ENCODE measurements at places on chromosomes 3 and 15.

DNA sequence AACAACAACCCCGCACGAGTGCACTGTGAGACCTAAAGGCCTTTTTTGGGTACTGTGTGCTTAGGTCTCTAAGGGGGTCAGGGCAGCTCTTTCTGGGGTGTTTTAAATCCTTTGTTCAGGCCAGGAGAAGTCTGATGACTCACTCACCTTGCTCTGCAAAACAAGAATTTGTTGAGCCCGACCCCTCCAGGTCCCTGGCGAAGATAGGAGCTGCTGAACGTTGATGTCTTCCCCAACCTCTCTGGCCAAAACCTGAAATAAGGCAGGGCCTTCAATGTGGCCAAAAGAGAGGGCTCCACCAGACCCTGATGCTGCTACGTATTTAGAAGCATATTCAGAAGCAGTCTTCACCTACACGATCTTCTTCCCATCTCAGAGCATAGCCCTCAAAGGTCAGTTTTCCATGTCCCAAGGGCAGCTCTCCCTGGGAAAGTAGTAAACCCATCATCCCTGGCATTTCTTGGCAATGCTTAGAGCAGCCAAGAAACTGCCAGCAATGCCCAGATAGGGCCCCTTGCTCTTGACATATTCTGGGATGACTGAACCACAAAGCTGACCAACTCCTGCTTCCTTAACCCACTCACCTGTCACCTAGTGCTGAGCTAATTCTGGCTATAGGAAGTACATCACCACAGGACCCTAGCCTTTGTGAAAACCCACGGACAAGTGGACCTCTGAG is 27.1 kb downstream of the CCDC13 start:
- no peak for DNase-seq

- no peak for DNase-seq
Observed at GRCh38 chr3:20320489-20320888, 134.5 kb upstream of the SGO1 start.

GRCh38 chr15:89958107-89958805 is 42.9 kb upstream of the ZNF710 start:
- no peak for DNase-seq

GRCh38 chr15:34682674-34683073 is 72.1 kb downstream of the GJD2 start:
- no peak for DNase-seq

DNA sequence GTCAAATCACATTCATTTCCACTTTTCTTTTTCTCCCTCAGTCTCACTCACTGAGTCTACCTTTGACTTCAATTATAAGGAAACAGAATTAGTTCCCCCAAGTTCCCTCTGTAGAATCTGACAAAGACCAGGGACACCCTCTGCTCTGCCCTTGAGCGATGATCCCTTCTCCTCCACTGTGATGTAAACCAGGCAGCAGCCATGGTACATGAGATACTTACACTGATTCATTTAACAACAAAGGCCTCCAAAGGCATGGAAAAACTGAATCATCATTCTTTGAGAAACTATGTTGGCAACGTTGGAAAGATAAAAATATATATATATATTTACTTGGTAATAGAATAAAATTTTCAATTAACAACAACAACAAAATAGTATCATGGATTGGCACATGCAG is 84.1 kb downstream of the P3H2 start:
- no peak for DNase-seq

- DNase-seq = no peak
Observed at GRCh38 chr3:39186692-39187151, 5.7 kb downstream of the XIRP1 start.

GRCh38 chr3:167978486-167978885 is 117.2 kb downstream of the GOLIM4 start:
- DNase-seq = no peak

DNA sequence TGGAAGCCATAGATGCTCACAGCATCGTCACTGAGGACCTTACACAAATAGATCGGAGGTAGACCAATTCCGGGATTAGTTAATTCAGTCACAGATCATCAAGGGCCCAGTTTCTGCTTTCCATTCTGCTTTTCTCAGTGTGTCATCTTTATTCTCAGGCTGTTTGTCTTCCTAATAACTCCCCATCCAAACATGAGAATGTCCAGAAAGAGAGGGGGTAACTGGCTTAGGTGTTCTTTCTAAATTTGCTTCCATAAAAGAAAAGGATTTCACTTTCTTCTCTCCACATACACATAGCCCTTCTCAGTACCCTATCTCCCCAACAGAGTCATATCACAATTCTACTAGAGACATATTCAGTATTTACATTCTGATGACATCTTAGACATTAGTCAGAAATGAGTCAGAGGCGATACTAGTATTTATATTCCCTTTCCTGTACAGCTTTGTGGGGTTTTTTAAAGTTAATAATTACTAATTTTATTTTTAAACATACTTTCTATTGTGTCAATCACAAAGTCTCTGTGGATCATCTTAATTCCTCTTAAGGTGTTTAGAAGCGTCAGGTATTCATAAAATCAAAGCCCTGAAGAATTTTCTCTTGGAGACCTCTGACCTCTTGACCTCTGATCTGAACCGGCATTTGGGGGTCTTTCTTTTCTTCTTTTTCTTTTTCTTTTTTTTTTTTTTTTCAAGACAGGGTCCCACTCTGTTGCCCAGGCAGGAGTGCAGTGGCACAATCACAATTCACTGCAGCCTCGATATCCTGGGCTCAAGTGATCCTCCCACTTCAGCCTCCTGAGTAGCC is 24.3 kb upstream of the IL12A start:
- no peak for DNase-seq

DNA sequence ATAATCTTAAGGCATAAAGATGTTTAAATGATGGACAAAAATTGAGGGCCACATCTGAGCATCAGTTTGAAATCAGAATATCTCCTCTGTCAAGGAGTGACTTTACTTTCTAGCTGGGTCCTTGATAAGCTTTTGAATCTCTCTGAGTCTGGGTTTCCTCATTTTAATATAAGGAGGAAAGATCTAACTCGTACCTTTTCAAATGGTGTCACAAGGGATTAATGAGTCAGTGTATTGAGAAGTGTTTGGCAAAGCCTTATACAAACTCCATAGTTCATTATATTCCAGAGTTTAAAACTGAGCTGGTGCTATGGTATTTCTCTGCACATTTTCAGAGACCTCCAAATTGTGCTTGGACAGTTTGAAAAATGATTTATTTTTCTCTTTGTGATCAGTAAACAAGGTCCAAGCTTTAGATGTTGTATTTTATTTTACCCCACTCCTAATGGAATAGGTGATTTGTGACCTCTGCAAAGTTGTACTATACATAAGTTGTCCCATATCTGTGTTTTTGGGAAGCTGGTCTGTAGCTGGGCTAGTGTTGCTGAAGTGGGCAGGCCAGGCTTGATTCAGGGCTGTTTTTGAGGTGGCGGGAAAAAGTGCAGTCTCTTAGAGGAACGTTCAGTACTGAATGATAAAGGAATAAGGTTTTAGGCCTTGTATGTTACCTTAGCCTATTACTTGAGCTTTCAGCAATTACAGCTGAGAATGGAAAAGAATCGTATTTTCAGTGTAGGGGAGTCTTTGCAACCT is 5.6 kb downstream of the FNDC3B start:
- DNase-seq = no peak

DNA sequence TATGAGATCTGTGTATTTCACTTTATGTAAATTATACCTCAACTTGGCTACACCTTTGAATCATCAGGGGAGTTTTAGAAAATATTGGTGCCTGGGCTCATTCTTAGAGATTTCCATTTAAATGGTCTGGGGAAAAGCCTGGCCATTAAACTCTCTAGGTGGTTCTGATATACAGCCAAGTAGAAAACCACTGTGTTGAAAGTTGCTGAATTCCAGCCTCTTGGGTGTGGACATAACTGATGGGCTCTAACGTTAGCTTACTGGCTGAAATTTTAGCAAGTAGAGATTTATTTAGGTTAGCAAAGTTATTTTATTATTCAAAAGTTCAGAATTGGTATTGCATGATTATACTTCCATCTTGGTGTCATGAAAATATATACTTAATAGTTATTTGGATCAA is 84.1 kb downstream of the ATG7 start:
- no peak for DNase-seq

- no peak for DNase-seq
Observed at GRCh38 chr3:123447416-123447748, 1.5 kb downstream of the ADCY5 start.

DNA sequence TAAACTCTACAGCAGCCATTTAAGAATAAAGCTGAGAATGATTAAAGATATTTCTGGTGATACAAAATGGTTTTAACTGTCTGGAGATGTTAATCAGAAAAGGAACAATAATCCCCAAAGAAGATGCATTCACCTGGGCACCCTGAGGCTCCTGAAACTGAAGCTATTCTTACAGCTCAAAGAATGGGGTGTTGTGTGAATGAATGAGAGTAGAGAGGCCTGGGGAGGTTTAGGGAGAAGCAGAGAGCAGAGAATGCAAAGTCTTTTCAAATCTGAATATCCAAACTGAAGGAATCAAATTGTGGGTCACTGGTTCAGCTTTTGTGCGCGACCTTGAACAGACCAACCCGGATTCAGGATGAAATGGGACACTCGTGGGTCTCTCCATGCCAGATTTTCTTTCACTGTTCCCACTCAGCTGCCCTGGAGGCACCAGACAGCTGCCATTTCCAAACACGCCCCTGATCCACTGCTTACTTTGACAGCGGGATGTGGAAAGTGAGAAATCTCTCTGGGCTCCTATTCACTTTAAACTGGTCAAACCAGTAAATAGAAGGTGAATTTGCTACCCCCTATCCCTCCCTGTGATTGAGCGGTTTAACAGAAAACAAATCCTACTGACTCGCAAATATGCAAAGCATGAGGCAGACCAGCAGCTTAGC is 485.5 kb upstream of the THBS1 start:
- no peak for DNase-seq

DNA sequence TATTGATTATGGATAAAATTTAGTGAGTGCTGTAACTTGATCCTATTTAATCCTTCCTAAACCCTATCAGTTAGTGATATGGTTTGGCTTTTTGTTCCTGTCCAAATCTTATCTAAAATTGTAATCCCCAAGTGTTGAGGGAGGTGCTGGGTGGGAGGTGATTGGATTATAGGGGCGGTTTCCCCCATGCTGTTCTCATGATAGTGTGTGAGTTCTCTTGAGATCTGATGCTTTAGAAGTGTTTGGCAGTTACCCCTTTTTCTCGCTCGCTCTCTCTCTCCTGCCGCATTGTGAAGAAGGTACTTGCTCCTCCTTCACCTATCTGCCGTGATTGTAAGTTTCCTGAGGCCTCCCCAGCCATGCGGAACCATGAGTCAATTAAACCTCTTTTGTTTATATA is 134.0 kb upstream of the SUCLG2 start:
- DNase-seq = no peak

GRCh38 chr3:127103080-127103479 is 89.9 kb upstream of the PRR23E start:
- no peak for DNase-seq

DNA sequence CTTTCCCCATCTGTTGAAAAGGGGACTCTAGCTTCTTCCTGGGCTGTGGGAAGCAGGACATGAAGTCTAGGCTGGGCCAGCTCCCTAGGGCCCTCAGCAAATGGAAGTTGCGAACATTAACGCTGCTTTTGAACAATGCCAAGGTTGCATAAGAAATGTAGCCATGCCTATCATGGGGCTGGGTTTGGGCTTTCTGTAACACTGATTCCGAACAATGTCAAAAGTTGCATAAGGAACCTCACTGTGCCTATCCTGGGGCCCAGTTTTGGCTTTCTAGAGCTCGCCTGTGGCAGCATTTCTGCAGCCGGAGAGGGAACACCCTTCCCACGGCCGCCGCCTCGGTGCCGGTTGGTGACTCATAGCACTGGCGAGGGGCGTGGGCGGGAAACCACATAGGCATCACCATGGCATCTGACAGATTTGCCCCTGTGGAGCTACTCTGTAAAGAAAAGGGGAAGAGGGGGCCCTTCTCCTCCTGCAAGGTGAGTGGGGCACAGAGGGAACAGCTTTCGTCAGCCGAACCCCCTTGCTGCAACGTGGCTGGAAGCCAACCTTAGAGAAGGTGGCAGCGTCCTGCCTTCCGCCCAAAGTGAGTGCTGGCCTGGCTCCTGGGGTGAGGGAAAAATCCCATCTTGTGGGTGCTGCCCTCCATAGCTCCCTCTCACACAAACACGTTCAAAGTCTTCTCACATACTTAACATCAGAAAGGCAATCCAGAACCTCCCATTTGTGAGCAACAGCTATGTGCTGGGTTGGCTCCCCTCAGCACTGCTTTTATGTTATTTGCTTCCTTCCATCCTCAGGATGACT is 46.6 kb upstream of the ATP2B2 start:
- peak; percentile 57 for DNase-seq

DNA sequence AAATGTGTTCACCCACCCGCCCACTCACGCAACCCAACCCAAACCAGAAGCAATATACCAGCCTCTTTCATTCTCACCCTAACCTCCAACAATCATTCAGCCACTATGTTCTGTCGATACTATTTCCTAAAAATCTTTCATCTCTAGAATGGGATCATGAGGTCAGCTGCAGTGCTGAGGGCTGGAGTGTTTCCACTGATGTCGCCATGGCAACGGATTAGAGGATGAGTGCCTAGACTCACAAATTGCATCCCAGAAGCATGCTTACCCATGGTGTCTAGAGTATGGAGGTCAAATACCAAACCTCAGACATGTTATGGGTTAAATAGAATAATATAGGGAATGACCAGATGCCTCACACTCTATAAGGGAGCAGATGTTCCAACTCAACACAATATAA is 138.5 kb downstream of the GABRB3 start:
- DNase-seq = no peak

Measured in activated naive CD8-positive, alpha-beta T cell treated with anti-CD3 and anti-CD28 coated beads, Interleukin-2, amount 10 ng/mL, durations not matched to agents 7 days and 5 days (primary cell).